ENCODE measurements at places on chromosomes 4 and X.

- no peak for DNase-seq
These were observed 89.7 kb downstream of the GEMIN8 start for GRCh38 chrX:13939741-13940597.

GRCh38 chr4:165133150-165133549 lies 20.5 kb upstream of the TMEM192 start:
- no peak for DNase-seq

- no peak for DNase-seq
These were observed 87.4 kb downstream of the PLAC1 start for GRCh38 chrX:134570899-134571298.

DNA sequence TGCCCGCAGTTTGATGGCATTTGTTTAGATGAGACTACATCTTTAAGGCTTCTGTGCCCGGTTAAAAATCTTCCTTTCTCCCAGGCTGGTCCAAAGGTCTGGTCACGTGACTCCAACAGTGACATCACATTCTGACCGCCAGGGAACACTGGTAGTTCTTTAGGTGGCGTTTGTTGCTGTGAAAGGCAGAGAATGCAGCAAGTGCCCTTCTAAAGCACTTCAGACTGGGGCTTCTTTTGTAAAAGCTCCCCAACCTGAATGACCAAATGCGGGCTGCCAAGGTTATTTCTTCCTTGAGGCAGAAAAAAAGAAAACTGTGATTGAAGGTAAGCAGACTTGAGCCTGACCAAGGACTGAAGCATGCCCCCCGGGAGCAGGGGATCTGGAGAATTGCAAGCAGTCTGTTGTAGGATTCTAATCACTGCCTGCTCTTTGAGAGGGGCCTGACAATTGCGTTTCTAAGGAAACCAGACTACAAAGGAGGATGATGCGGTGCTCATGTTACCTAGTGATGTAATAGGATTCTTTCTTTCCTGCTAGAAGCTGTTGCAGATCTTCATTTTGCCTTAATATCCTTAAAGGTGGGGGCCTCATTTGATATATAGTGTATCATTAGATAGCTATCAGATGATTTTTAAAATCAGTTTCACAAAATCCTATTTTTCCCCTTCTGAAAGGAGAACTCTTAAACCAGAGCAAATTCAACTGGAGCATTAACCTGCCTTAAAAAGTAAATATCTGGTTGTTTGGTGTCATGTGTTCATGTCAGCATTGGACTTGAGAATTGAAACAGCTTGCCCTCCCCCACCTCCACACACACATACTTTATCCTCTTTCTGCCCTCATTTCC lies 133.1 kb downstream of the AKAP4 start:
- DNase-seq: no peak

DNA sequence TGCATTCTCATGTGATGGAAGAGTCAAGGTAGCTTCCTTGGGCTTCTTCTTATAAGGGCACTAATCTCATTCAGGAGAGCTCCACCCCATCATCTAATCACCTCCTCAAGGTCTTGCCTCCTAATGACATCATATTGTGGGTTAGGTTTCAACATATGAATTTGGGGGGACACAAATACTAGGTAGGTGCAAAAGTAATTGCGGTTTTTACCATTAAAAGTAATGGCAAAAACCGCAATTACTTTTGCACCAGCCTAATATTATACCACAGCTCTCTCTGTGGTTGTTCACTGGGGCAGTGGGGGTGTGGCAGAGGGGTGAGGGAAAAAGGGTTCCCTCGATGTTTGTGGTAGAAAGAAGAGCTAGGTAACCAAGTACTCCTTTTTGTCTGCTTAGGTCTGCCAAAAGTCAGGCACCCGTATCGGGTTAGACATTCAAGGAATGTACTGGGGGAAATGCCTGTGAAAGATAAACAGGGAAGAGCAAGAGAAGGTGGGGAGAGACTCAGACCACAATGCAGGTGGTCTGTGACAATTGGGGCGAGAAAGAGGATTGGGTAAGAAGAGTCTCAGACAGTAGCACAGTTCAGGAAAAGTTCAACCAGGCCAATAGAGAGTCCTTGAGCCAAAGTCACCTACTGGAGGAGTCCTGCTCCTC lies 78.9 kb upstream of the MTM1 start:
- DNase-seq: no peak

DNA sequence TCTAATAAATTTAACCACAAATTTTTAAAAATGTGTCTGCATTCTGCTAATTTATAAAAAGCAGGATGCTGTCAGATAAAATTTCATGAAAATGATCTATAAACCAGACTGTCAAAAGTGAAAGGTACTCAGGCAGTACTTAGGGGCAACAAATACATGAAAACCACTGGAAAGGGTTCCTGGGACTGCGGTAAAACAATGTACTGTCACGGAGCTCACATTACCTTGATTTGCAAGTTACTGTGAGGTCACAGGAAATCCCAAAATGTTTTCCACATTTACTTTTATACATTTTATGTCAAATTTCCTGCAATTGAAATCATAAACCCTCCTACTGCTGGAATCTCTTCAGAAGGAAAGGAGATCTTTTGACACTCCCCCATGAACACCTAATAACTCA lies 45.3 kb downstream of the SHISA3 start:
- DNase-seq: no peak

DNA sequence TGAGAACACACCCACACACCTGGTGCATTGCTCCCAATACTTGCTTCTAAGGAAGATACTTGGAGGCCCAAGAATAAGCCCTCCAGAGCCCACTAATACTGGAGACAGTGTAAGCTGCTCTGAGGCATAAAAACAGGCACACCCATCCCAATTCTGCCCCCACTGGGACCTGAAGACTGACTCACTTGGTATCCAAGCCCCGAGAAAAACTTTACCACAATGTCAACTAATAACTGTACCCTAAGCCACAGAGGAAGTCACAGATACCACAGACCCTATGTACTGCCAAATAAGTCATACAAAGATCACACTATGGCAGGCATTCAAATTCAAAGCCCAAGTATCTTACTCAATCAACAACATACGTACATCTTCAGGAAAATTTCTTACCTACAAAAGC lies 398.2 kb upstream of the SPANXN1 start:
- DNase-seq: no peak

- DNase-seq: no peak
These were observed 114.0 kb downstream of the PCDH10 start for GRCh38 chr4:133263104-133263503.

- DNase-seq: no peak
These were observed 116.7 kb upstream of the TEX13D start for GRCh38 chrX:124215786-124216185.

GRCh38 chrX:153782871-153783270 lies 2.0 kb downstream of the SRPK3 start:
- no peak for DNase-seq

DNA sequence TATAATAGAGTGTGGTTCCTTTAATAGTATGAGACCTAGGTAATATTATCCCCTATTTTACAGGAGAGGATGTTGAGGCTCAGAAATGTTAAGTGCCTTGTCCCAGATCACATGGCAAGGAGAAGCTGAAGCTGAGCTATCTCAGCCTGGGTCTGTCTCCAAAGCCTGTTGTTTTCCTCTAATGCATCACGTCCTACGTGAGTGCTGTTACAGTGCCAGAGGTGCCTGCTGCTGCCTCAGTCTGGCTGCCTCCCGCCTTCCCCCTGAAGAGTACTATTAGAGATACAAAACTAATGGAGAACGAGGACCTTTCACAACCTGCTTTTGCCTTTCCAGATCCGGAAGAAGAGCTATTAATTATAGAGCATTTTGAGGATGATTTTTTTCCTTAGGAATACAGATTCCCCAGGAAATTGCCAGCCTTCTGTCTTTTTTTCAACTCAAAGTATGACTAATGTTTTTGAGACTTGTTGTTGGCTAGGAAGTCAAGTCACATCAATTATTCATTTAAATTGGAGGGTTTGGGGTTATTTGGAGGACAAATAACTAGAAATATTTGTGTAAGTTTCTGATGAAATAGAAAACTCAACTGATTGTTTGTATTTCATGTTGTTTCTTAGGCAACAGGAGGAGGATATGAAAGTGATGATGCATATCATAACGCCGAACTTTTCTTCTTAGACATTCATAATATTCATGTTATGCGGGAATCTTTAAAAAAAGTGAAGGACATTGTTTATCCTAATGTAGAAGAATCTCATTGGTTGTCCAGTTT lies 43.9 kb upstream of the MTMR1 start:
- DNase-seq: no peak

GRCh38 chr4:127469959-127470809 lies 162.6 kb upstream of the INTU start:
- DNase-seq: no peak

DNA sequence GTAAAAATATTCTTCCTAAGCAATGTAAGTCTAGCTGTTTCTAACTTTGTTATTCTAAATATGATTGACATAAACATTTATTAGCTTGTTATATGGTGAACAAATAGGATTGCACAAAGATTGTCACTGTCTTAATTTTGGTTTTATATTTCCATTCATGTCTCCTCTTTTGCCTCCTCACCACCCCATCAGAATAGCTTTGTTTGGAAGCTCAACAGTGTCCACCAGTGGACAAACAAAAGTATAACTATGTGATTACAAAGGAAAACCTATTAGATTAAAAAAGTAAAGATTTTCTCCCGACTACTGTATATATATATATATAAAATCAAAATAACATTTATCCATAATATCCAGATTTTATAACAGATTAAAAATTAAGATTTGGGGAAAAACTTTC lies 468.2 kb downstream of the ZIC3 start:
- DNase-seq: no peak

DNA sequence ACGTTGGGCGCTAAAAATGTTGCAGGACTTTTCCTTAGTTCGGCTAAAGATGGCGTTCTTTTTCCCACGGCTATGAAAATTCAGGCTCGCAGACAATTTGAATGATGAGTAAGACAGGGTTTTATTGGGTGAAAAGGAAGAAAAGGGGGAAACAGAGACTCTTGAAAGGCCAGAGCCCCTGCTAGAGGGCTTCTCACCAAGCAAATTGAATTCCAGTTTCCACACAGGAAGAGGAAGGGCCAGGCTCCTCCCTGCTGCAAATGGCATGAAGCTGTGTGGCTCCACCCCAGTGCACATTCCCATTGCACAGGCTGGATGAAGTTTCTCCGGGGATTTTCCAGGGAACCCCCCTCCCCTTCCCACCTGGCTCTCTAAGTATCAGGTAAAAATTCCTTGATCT lies 210.9 kb downstream of the KLHL4 start:
- DNase-seq: no peak

DNA sequence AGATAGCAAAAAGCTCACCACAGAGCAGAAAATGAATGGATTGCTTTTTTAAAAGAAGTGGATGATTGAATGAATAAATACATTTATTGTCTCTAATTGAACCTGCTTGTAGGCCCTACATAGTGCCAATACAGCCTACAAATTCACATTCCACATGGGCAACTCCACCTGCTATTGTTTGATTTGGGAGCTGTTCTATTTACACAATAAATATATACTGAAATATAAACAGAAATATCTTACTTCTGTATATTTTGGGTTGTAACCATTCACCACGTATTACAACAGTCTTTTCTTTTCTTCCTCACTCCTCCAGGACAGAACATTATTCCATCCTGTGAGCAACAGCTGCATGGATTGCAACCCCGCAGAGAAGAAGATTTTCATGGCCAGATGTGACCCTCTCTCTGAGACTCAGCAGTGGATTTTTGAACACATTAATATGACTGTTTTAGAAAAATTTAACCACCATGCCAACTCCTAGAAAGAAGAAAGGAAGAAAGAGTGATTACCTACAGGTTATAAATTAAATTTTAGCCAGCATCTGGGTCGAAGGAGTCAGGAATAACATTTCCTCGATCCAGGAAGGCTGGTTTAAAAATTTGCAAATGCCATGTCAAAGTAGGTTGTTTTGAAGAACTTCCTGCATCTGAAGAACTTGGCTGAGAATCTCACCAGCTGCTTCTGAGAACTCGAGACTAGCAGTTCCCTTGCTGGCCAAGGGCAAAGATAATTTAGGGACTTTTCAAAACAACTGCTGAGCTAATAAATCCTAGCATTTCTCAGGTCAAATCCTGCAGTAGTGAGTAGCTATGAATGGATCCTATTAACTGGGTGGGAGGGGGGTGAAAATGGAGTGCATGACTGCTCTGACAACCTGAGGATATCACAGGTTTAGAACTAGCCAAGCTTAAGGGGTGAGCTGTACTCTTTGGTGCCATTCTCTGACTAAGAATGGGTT lies 128.7 kb upstream of the GALNT7 start:
- no peak for DNase-seq

DNA sequence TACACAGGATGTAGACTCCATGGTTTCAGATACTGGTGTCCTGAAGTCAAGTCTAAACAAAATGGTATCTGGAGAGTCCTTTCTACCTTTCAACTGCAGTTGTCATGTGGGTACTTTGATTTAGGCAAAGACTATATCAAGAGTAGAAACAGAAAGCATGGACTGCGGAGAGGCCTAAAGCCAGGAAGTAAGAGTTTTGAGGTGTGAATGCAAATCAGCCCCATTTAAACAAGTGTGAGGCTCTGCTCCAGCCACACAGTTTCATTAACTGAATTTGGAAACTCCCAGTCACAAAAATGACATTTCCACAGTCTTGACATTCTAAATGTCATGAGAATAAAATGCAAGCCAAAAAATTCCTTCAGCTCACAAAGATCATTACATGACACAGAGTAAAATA lies 87.2 kb upstream of the MCF2 start:
- no peak for DNase-seq

DNA sequence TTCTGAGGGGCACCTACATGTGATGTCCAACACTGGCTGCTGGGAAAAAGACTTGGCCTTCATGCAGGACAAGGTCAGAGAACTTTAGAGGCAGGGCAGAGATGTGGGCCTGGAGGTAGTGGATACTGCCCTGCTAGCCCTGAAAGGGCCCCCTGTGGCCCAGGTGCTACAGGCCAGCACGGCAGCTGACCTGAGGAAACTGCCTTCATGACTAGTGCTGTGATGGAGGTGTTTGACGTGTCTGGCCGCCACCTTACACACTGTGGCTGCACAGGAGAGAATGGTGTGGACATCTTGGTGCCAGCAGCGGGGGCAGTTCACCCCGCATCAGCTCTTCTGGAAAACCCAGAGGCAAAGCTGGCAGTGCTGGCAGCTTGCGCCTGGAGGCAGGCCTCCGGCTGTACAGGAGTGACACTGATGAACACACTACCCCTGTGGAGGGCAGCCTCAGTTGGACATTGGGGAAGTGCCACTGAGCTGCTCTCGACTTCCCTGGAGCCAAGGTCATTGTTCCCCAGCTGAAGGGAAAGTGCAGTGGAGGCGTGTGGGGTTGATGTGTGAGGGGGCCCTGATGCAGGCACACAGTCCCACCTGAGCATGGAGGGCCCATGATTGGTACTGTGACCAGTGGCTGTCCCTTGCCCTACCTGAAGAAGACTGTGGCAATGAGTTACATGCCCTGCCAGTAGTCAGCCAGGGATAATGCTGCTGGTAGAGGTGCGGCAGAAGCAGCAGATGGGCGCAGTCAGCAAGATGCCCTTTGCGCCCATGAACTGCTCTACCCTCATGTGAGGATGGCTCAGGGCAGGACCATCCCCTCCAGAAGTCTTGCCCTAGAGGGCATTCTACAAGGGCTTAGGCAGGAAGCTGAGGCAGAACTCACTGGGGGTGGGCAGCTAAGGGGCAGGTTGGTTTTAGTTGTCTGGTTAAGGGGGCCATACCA lies 36.9 kb downstream of the COQ2 start:
- no peak for DNase-seq

- DNase-seq: no peak
These were observed 23.5 kb downstream of the SPRY1 start for GRCh38 chr4:123419885-123420755.

GRCh38 chr4:145034727-145035211 lies 63.2 kb downstream of the ANAPC10 start:
- DNase-seq: no peak

- DNase-seq: no peak
These were observed 381.2 kb downstream of the RAPGEF2 start for GRCh38 chr4:159483782-159484741.

All from stimulated activated CD4-positive, alpha-beta T cell treated with anti-CD3 and anti-CD28 coated beads, TNF-alpha, amount 100 ng/mL, for 48 hours (primary cell).